ENCODE measurements at places on chromosomes 3 and 15. TPM values are rescaled to one million over a fixed set of nuclear protein-coding genes. Genes with fewer than 3 reads are reported as not detected.
A peak's percentile ranks its signal among the peaks of the same experiment; 100 is the strongest.

- H3K27me3 ChIP-seq: no peaks in the 10 kb centered on the region
These were observed 34.4 kb downstream of the CASR start for GRCh38 chr3:122217901-122218300.

- H3K27ac ChIP-seq: no peak overlapping the region
- H3K36me3 ChIP-seq: no peaks in the 10 kb centered on the region
- no peak for DNase-seq
- H3K4me3 ChIP-seq: no peak overlapping the region
- H3K4me1 ChIP-seq: peaks cover 6% of the 10 kb centered on the region
These were observed 118.2 kb upstream of the STRIT1 start for GRCh38 chr3:155411500-155412223.

DNA sequence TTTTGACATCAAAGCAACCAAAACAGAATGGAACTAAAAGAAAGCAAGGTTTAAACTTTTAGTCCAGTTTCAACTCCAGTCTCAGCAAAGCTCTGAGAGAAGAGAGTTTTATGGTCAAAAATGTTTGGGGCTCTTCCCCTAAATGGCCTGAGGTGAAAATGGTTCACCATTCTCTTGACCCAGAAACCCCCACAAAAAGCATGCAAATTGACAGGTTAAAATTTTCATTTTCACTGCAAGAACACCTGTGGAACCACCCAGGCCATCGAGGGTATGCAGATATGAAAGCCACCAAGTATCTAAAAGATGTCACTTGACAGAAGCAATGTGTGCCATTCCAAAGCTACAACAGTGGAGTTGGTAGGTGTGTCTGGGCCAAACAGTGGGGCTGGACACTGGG lies 195.0 kb downstream of the MAGI1 start:
- no peak overlapping the region for H3K4me3 ChIP-seq
- H3K27ac ChIP-seq: no peak overlapping the region
- DNase-seq: no peak
- H3K27me3 ChIP-seq: no peaks in the 10 kb centered on the region

DNA sequence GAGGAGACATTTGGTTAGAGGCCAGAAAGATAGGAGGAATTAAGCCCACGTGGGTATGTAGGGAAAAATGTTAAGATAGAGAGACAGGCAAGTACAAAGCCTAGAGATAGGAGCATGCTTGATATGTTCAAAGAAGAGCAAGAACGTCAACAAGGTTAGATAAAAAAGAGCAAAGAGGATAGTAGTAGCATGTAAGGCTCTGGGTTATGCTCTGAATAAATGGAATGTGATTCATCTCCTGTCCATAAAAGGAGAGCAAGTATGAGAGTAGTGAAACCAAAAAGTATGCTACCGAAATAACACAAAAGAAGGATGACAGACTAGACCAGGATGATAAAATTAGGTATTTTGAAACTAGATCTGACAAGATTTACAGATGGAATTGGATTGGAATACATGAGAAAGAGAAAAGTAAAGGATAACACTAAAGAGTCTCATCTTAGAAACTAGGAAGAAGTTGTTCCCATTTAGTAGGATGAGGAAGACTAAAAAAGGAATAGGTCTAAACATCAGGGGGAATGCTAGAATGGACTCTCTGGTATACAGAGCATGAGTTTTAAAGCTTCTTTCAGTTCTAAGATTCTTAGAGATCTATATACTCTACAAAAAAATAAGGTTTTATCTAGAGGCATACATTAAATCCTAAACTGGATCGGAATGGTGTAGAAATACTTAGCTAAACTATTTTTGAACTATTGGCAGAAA lies 59.1 kb downstream of the TRPM7 start:
- peaks cover 6% of the 10 kb centered on the region for H3K36me3 ChIP-seq
- no peak overlapping the region for H3K4me3 ChIP-seq

The KLHL25 gene
- 1.6 TPM for polyA plus RNA-seq

GRCh38 chr3:136350557-136350956 lies 100.4 kb downstream of the PCCB start:
- H3K36me3 ChIP-seq: no peaks in the 10 kb centered on the region
- no peak overlapping the region for H3K4me3 ChIP-seq
- H3K27ac ChIP-seq: peak overlapping the region; percentile 84
- no peaks in the 10 kb centered on the region for H3K27me3 ChIP-seq
- H3K4me1 ChIP-seq: peaks cover 8% of the 10 kb centered on the region
- peak; percentile 68 for DNase-seq

GRCh38 chr3:15768421-15769255 lies 29.1 kb downstream of the ANKRD28 start:
- DNase-seq: peak; percentile 98
- H3K27me3 ChIP-seq: no peaks in the 10 kb centered on the region
- no peaks in the 10 kb centered on the region for H3K36me3 ChIP-seq
- H3K4me3 ChIP-seq: no peak overlapping the region

- H3K36me3 ChIP-seq: peaks cover 2% of the 10 kb centered on the region
- H3K4me1 ChIP-seq: peaks cover 2% of the 10 kb centered on the region
- peak overlapping the region; percentile 8 for H3K27ac ChIP-seq
These were observed 31.6 kb downstream of the TSC22D2 start for GRCh38 chr3:150439657-150440056.

The LOXL1 gene
- 188 TPM for polyA plus RNA-seq

DNA sequence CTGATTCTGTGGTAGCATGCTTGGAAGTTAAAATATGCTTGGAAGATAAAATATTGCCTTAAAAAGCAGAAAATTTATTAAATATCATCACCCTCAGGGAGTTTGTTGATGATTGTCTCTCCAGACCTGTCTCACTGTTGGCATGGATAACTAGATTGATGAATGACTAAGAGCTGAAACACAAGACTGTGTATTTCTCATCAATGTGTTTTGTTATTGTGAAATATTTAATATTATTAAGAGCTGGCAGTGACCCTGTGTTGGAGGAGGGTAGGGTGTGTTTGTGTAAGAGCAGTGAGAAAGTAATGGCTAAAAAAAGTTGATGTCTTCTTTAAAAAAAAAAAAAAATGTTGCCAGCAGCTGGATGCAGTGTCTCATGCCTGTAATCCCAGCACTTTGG lies 82.2 kb downstream of the ITPR1 start:
- H3K27me3 ChIP-seq: no peaks in the 10 kb centered on the region
- H3K27ac ChIP-seq: no peak overlapping the region

DNA sequence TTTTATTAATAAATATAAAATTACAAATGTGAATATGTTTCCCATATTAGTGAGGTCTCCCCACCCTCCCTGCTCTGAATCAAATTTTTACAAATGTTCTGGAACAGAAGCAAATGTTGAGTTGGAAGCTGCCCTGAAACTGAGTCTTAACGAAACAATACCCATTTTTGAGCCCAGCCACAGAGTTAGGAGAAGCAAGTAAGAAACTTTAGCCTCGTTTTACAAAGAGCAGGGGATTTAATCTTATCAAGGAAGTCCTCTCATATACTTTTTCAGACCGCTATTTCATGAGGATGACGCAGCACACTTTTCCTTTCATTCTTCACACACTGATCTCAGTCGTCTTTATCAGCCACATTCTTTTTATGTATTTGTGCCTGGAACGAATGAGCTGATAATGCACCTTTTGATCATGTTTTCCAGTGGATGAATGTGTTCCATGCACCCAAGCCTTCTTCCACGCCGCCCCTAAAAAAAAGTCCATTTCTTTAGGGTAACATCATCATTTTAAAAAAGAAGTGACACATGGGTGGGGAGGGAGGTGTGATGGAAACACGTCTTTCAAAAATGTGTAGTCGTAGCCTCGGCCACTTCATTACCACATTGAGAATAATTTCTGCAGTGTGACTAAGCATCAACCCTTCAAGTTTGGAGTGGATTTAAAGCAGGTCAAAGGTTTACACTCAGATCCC lies 48.1 kb downstream of the SETMAR start:
- no peaks in the 10 kb centered on the region for H3K36me3 ChIP-seq
- DNase-seq: peak; percentile 68
- H3K4me3 ChIP-seq: peak overlapping the region; percentile 46
- peak overlapping the region; percentile 62 for H3K27ac ChIP-seq

GRCh38 chr3:29949940-29950616 lies 656.3 kb upstream of the TGFBR2 start:
- H3K36me3 ChIP-seq: no peaks in the 10 kb centered on the region
- H3K27me3 ChIP-seq: no peaks in the 10 kb centered on the region
- peak; percentile 29 for DNase-seq
- no peaks in the 10 kb centered on the region for H3K4me1 ChIP-seq
- H3K4me3 ChIP-seq: no peak overlapping the region

DNA sequence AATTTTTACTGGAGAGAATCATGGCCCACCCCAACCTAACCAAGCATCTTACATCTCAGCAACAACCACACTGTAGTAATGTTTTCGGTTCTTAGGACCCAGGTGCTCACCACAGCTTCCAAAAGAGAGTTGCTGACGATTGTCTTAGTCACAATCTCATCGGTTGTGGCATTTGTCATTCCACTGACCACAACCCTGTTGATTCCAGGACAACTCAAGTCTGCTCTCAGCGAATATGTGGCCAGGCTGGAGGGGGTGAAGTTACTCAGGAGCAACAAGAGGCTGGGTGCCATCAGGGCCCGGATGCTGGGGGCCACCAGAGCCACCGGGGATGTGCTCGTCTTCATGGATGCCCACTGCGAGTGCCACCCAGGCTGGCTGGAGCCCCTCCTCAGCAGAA lies 25.9 kb downstream of the GALNT15 start:
- DNase-seq: peak; percentile 79
- H3K4me3 ChIP-seq: no peak overlapping the region
- H3K36me3 ChIP-seq: no peaks in the 10 kb centered on the region
- no peak overlapping the region for H3K27ac ChIP-seq

The SPATA12 gene
- polyA plus RNA-seq: 0.02 TPM

DNA sequence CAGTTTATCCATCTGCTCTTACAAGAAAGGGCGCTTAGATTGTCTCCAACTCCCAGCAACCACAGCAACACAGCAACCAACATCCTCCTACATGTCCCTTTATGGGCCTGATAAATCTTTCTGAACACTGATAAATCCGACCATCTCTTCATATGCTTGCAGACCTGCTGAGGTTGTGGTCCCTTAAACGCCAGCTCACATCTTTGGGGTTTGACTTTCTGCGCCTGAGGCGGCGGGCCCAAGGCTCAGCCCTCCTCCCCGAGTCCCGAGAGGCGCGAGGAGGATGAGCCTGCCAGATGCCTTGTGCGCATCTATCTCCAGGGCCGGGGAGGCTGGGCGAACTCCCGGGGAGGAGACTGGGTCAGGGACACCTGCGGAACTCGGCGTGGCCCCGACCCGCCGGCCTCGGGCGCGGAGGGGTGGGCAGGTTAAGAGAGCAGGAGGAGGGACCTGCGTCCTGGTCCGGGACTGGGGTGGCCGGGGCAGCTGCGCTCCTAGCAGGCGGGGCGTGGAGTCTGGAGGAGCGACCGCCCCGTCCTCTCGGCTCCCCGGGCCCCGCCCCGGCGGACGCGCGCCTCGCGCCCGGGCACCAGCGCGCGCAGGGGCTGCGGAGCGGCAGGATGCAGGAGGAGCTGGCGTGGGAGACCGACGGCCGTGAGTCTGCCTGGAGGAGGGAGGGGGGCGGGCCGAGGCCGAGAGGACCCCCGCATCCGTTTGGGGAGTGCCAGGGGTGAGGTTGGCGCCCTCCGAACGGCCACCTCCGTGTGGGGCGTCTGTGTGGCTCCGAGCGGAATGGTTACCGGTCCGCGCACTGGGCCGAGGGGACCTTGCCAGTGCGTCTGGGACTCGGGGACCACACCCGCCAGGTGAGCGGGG lies at the start of gene ANKDD1A:
Gene ANKDD1A, plus strand, starts transcription at position 592 of the 876 bp plus-strand sequence. Its CDS starts 29 bp downstream, at position 621.
- H3K27me3 ChIP-seq: no peaks in the 10 kb centered on the region
- H3K27ac ChIP-seq: no peak within 1 kb of the TSS
- peak; percentile 51 for DNase-seq
- H3K4me1 ChIP-seq: no peaks in the 10 kb centered on the region

The FOXL2 gene
- polyA plus RNA-seq: 0.03 TPM

DNA sequence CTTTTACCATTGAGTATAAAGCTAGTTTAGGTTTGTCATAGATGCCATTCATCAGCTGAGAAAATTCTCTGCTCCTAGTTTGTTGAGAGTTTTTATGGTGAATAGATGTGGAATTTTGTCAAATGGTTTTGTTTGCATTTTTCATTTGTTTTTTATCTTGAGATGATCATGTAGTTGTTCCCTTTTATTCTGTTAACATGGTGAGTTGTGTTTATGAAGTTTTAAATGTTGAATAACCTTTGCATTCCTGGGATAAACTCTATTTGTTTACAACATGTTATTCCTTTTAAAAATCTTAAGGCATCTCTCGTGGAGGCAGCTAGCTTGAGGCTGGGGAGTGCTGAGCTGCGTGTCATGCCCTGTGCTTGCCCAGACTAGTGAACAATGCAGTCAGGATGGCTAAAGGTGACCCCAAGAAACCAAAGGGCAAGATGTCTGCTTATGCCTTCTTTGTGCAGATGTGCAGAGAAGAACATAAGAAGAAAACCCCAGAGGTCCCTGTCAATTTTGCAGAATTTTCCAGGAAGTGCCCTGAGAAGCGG lies 48.5 kb downstream of the ANAPC13 start:
- no peaks in the 10 kb centered on the region for H3K36me3 ChIP-seq
- H3K27ac ChIP-seq: no peak overlapping the region
- DNase-seq: no peak
- H3K4me1 ChIP-seq: no peaks in the 10 kb centered on the region
- H3K4me3 ChIP-seq: no peak overlapping the region
- H3K27me3 ChIP-seq: no peaks in the 10 kb centered on the region

GRCh38 chr15:53530761-53531160 lies 228.7 kb downstream of the WDR72 start:
- no peak overlapping the region for H3K4me3 ChIP-seq
- no peaks in the 10 kb centered on the region for H3K4me1 ChIP-seq
- H3K27me3 ChIP-seq: no peaks in the 10 kb centered on the region

The C3orf20 gene
- polyA plus RNA-seq: not detected

DNA sequence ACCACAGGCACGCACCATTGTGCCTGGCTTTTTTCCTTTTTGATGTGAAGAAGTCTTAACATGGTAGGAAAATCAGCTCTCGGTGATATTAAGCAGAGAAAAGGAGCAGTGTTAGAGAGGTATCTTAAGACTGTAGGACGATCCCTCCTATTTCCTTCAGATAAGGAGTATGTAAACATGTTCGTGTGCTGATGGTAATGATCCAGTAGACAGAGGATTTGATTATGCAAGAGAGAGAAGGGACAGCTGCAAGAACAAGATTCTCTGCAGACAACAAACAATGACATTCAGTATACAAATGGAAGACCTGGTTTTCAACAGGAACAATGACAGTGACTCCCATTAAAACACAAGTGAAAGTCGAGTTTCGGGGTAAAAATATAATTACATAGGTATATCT lies 95.1 kb upstream of the MELTF start:
- H3K27ac ChIP-seq: no peak overlapping the region
- no peak for DNase-seq
- H3K27me3 ChIP-seq: no peaks in the 10 kb centered on the region

The TRIM42 gene
- not detected for polyA plus RNA-seq

The GCNT3 gene
- polyA plus RNA-seq: 0.11 TPM

DNA sequence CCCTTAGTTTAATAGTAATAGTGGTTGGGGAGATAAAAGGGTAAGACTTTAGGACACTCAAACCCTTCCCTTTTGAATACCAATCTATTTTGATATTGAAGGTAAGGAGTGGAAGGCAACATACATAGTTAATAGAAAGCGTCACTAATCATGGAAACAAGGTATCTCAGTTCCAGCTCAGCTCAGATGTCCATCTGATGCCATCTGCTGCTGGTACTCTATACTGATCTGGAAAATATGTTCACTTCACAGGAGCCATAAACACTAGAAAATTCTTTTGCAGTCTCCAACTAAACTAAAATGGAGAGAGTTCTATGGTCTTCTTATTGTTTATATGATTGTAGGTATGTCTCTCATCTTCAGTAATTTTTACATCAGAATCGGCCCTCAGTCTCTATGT lies 1777.1 kb downstream of the OTOL1 start:
- H3K27ac ChIP-seq: no peak overlapping the region
- no peaks in the 10 kb centered on the region for H3K4me1 ChIP-seq
- no peaks in the 10 kb centered on the region for H3K36me3 ChIP-seq
- H3K27me3 ChIP-seq: no peaks in the 10 kb centered on the region

All from fibroblast of lung (primary cell).